ENCODE measurements at places on chromosomes 7 and 10.

GRCh38 chr7:41973202-41973730, 263.7 kb downstream of the GLI3 start:
- DNase-seq, result no peak

GRCh38 chr7:157613575-157614322, 276.9 kb downstream of the DNAJB6 start:
- DNase-seq, result no peak

GRCh38 chr10:105800641-105801040, 1159.6 kb downstream of the SORCS3 start:
- DNase-seq, result no peak

DNA sequence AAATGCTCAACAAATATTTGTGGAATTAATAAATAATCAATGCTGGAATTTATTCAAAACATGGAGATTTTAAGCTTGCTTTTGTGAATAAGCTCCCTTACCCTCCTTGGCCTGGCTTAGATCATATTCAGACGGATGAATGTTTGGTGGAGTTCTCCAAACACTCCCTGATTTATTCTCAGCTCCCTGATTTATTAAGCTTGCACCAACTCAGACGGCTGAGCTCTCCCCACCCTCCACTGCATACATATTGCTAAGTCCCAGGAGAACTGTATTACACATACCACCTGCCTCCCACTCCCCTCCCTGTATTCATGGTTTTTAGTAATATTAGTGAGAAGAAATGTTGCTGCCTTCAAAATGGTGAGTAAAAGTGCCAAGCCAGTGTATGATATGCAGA, 1057.5 kb downstream of the SORCS3 start:
- no peak for DNase-seq

DNA sequence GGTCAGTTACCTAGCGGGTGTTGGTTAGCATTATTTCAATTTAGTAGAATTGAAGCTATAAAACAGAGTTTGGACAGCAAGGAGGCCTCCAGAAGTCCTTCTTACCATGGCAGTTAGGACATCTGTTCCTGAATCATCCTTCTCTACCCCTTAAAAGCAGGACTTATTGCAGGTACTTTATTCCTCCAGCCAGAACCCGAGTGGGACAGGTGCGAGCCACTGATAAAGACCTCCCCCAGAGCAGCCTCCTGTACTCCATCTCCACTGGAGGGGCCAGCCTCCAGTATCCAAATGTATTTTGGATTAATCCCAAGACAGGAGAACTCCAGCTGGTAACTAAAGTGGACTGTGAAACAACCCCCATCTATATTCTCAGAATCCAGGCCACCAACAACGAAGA, 54.6 kb downstream of the CDHR3 start:
- DNase-seq, result no peak

- DNase-seq, result no peak
These were observed 70.6 kb upstream of the AKR1E2 start for GRCh38 chr10:4755286-4755989.

- no peak for DNase-seq
These were observed 347.8 kb upstream of the PLXDC2 start for GRCh38 chr10:19468413-19468812.

GRCh38 chr7:148371280-148371937, 219.2 kb upstream of the C7orf33 start:
- DNase-seq, result no peak
